ENCODE measurements at places on chromosomes 6 and 20. TPM values are rescaled to one million over a fixed set of nuclear protein-coding genes. Genes with fewer than 3 reads are reported as not detected.

BTN1A1 gene
- 0.16 TPM for polyA plus RNA-seq

NR2E1 gene
- polyA plus RNA-seq: not detected

OR2B3 gene
- not detected for polyA plus RNA-seq

TCF15 gene
- polyA plus RNA-seq: 1.9 TPM

FGD2 gene
- polyA plus RNA-seq: 2.8 TPM

PTK6 gene
- polyA plus RNA-seq: 1.2 TPM

GPSM3 gene
- 12.9 TPM for polyA plus RNA-seq

TNXB gene
- polyA plus RNA-seq: 5.6 TPM

EDN3 gene
- polyA plus RNA-seq: 5.1 TPM

PACRG gene
- polyA plus RNA-seq: 18.3 TPM

PRICKLE4 gene
- 3.2 TPM for polyA plus RNA-seq

DEFB113 gene
- not detected for polyA plus RNA-seq

PRDM1 gene
- 2.1 TPM for polyA plus RNA-seq

PI16 gene
- 2.5 TPM for polyA plus RNA-seq

TMEM244 gene
- polyA plus RNA-seq: not detected

DPPA5 gene
- not detected for polyA plus RNA-seq

PSMB8 gene
- polyA plus RNA-seq: 21.4 TPM

PCMTD2 gene
- polyA plus RNA-seq: 217 TPM

MLN gene
- polyA plus RNA-seq: 1.4 TPM

ZNF831 gene
- 0.09 TPM for polyA plus RNA-seq

DEFB128 gene
- not detected for polyA plus RNA-seq

ZSWIM1 gene
- 17.1 TPM for polyA plus RNA-seq

SLC17A1 gene
- 32.8 TPM for polyA plus RNA-seq

NKX2-4 gene
- not detected for polyA plus RNA-seq

EHMT2 gene
- 98.1 TPM for polyA plus RNA-seq

HLA-DMB gene
- polyA plus RNA-seq: 53.3 TPM

DOK5 gene
- 10.7 TPM for polyA plus RNA-seq

TAB2 gene
- polyA plus RNA-seq: 81.5 TPM

ANKRD66 gene
- polyA plus RNA-seq: not detected

LPA gene
- 0.25 TPM for polyA plus RNA-seq

CLPSL2 gene
- polyA plus RNA-seq: not detected

GOPC gene
- 60.7 TPM for polyA plus RNA-seq

KIF25 gene
- 0.33 TPM for polyA plus RNA-seq

DEFB132 gene
- polyA plus RNA-seq: not detected

BMP6 gene
- polyA plus RNA-seq: 7.0 TPM

ALDH5A1 gene
- 33.1 TPM for polyA plus RNA-seq

NT5E gene
- polyA plus RNA-seq: 3.0 TPM

RSPH4A gene
- polyA plus RNA-seq: 2.8 TPM

TXLNB gene
- 1.9 TPM for polyA plus RNA-seq

TBX18 gene
- polyA plus RNA-seq: 9.1 TPM

FRS3 gene
- 6.0 TPM for polyA plus RNA-seq

SIRPG gene
- not detected for polyA plus RNA-seq

PRL gene
- not detected for polyA plus RNA-seq

GMDS gene
- polyA plus RNA-seq: 76.2 TPM

ETV7 gene
- polyA plus RNA-seq: 0.11 TPM

DAAM2 gene
- 30.2 TPM for polyA plus RNA-seq

NOX3 gene
- 1.8 TPM for polyA plus RNA-seq

LBP gene
- polyA plus RNA-seq: not detected

TCFL5 gene
- polyA plus RNA-seq: 12.7 TPM

C20orf204 gene
- 1.3 TPM for polyA plus RNA-seq

REM1 gene
- 0.34 TPM for polyA plus RNA-seq

IFNGR1 gene
- 58.6 TPM for polyA plus RNA-seq

CTCFL gene
- polyA plus RNA-seq: 1.2 TPM

PREX1 gene
- 14.3 TPM for polyA plus RNA-seq

Measured in renal pelvis (tissue), 12 donors.